ENCODE measurements at places on chromosomes 12 and 14.

GRCh38 chr12:88994971-88995370, 357.3 kb downstream of the DUSP6 start:
- H3K4me1 ChIP-seq: no peaks in the 10 kb centered on the region
- no peaks in the 10 kb centered on the region for H3K27me3 ChIP-seq
- no peaks in the 10 kb centered on the region for H3K36me3 ChIP-seq
- H3K4me3 ChIP-seq: no peak overlapping the region
- no peak for DNase-seq

GRCh38 chr14:70651522-70651921, 9.8 kb downstream of the TTC9 start:
- H3K4me1 ChIP-seq: no peaks in the 10 kb centered on the region
- no peak overlapping the region for H3K27ac ChIP-seq
- H3K27me3 ChIP-seq: no peaks in the 10 kb centered on the region
- DNase-seq: no peak

DNA sequence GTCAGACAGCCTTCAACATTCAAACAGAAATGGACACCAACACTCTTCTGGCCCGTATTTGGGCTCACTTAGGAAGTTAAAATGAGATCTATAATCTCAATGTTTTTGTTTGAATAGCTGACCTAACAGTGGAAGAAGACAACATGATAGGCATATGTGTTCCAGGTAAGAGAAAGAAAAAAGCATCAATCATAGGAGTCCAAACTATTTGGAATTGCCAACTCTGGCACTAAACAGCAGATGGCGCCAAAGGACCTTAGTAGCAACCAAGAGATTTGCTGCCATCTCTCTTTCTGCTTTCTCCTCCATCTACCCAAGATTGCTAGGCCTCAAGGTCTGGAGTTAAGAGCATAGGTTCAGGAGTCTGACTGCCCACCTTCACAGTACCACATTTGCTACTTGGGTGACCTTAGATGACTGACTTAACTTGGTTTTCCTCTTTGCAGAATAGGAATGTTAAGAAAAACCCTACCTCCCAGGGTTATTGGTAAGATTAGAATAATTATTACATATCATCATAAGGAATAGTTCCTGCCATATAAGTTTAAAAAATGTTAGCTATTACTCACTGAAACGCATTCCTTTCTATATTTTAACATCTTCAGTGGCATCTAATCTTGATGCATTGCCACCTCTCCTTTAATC, 30.2 kb downstream of the PEX5 start:
- H3K27ac ChIP-seq: no peak overlapping the region
- H3K27me3 ChIP-seq: peaks cover 10% of the 10 kb centered on the region
- peak; percentile 52 for DNase-seq
- no peak overlapping the region for H3K4me3 ChIP-seq
- H3K36me3 ChIP-seq: no peaks in the 10 kb centered on the region

GRCh38 chr14:77284466-77284865, 13.5 kb upstream of the NGB start:
- DNase-seq: no peak
- no peak overlapping the region for H3K4me3 ChIP-seq
- H3K4me1 ChIP-seq: no peaks in the 10 kb centered on the region

DNA sequence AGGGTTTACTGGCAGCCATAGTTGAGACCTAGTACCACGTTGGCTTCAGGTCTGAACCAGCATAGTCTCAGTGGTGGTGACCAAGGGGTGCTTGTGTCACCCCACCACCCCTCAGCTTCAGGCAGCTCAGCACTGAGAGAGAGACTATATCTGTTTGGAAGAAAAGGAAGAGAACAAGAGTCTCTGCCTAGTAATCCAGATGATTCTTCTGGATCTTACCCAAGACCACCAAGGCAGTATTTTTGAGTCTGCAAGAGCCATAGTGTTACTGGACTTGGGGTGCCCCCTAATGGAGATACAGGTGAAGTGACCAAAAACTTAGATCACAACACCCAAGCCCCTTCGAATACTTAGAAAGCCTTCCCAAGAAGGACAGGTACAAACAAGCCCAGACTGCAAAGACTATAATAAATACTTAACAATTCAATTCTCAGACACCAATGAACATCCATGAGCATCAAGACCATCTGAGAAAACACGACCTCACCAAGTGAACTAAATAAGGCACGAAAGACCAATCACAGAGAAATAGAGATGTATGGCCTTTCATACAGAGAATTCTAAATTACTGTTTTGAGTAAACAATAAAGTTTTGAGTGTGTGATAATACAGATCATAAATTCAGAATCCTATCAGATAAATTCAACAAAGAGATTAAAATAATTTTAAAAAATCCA, 107.0 kb downstream of the HELB start:
- no peak overlapping the region for H3K4me3 ChIP-seq
- DNase-seq: peak; percentile 24
- H3K27me3 ChIP-seq: no peaks in the 10 kb centered on the region
- no peaks in the 10 kb centered on the region for H3K36me3 ChIP-seq

DNA sequence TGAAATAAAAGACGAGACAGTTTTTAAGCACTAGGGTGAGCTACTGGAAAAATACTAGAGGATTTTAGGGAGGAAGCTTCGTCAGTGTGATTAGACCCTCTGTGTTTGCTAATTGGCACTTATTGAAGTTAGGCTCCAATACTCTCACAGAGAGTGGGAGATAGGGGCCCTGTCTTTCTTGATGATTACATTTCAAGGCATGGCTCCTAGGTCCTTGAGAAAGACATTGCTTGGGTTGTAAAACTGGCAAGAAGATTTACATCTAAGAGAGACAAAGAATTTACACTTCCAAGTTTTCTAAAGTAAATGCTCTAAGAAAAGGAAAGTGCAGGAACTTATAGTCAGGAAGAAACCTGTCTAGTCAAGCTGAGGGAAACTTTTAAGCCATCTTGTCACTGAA, 183.2 kb downstream of the C12orf50 start:
- no peak overlapping the region for H3K4me3 ChIP-seq
- H3K4me1 ChIP-seq: peaks cover 2% of the 10 kb centered on the region
- no peak for DNase-seq
- no peak overlapping the region for H3K27ac ChIP-seq
- H3K27me3 ChIP-seq: no peaks in the 10 kb centered on the region

GRCh38 chr14:101495827-101496775, 65.2 kb upstream of the DIO3 start:
- no peak overlapping the region for H3K4me3 ChIP-seq
- no peak overlapping the region for H3K27ac ChIP-seq
- DNase-seq: no peak
- H3K27me3 ChIP-seq: no peaks in the 10 kb centered on the region
- no peaks in the 10 kb centered on the region for H3K36me3 ChIP-seq

DNA sequence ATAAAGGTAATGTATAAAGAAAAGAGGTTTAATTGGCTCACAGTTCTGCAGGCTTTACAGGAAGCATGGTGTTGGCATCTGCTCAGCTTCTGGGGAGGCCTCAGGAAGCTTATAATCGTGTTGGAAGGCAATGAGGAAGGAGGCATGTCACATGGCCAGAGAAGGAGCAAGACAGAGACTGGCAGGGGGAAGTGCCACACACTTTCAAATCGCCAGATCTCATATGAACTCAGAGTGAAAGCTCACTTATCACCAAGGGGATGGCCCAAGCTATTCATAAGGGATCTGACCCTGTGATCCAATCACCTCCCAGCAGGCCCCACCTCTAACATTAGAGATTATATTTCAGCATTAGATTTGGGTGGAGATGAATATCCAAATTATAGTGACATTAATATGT, 26.3 kb downstream of the LDHB start:
- no peak overlapping the region for H3K27ac ChIP-seq
- H3K4me1 ChIP-seq: no peaks in the 10 kb centered on the region
- H3K27me3 ChIP-seq: no peaks in the 10 kb centered on the region
- DNase-seq: no peak
- H3K36me3 ChIP-seq: peaks cover 23% of the 10 kb centered on the region
- no peak overlapping the region for H3K4me3 ChIP-seq

- H3K4me3 ChIP-seq: no peak overlapping the region
- H3K4me1 ChIP-seq: peaks cover 9% of the 10 kb centered on the region
- no peak overlapping the region for H3K27ac ChIP-seq
- no peaks in the 10 kb centered on the region for H3K27me3 ChIP-seq
- H3K36me3 ChIP-seq: no peaks in the 10 kb centered on the region
Measured at GRCh38 chr12:31008961-31009840, 64.5 kb upstream of the DDX11 start.

GRCh38 chr14:33914676-33915516, 36.0 kb downstream of the EGLN3 start:
- no peak overlapping the region for H3K27ac ChIP-seq
- no peak overlapping the region for H3K4me3 ChIP-seq
- DNase-seq: no peak
- peaks cover 9% of the 10 kb centered on the region for H3K4me1 ChIP-seq

- H3K4me3 ChIP-seq: no peak overlapping the region
- H3K4me1 ChIP-seq: no peaks in the 10 kb centered on the region
- H3K36me3 ChIP-seq: no peaks in the 10 kb centered on the region
- H3K27me3 ChIP-seq: no peaks in the 10 kb centered on the region
- H3K27ac ChIP-seq: no peak overlapping the region
- DNase-seq: no peak
Measured at GRCh38 chr12:113823016-113823415, 143.1 kb downstream of the RBM19 start.

DNA sequence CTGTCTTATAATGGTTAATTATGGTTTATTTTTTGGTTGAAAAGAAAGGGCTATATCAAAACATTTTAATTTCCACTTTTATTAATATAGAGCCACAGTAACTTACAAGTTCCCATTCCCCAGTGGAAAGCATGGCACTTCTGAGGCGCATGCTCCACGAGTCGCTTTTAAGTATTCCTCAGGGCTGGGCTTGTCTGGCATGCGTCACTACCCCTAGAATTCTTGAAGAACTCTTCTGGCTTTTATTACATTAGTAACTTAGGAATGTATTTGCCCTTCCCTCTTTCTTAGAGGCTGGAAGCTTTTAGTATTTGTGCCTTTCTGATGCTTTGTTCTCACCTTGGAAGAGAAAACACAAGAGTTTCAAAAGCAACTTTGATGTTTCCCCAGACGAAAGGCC, 81.1 kb downstream of the ESR2 start:
- DNase-seq: no peak
- H3K4me3 ChIP-seq: no peak overlapping the region
- no peak overlapping the region for H3K27ac ChIP-seq
